PC-3 (cell line): ENCODE measurements at places on chromosomes 6 and 20. TPM values are rescaled to one million over a fixed set of nuclear protein-coding genes. Genes with fewer than 3 reads are reported as not detected.

DNA sequence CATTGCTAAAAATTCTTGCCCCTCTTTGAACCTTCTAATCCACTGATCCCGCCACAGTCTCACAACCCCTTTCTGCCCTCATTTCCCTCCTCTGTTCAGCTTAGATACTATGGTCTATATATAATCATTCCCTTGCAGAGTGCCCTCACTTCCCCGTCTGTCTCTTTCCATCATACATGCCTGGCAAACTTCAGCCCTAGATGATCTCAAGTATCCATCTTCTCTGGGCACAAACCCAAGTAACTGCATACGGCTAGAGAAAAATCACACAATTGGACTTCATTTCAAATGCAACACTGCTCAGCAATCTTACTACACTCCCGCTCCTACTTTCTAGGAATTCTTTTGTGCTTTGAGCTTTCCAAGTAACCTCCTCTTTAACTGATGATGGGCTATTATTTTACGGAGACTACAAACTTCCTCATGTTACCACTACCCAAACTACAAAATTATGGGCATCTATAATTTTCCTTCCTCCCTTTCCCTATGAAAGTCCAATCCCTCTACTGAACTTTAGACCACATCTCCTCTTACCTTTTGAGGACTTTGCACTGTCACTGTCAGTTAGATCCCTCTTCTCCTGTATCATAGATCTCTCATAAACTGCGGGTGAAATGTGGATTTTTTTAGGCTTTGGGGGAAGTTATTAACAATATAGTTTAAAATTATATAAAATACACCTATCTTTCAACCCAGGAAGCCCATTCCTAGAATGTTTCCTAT is 135.6 kb downstream of the BTBD9 start:
- H3K4me3 ChIP-seq, result no peak overlapping the region
- H3K27me3 ChIP-seq, result no peaks in the 10 kb centered on the region
- H3K27ac ChIP-seq, result no peak overlapping the region
- H3K4me1 ChIP-seq, result peaks cover 11% of the 10 kb centered on the region
- no peaks in the 10 kb centered on the region for H3K36me3 ChIP-seq

DNA sequence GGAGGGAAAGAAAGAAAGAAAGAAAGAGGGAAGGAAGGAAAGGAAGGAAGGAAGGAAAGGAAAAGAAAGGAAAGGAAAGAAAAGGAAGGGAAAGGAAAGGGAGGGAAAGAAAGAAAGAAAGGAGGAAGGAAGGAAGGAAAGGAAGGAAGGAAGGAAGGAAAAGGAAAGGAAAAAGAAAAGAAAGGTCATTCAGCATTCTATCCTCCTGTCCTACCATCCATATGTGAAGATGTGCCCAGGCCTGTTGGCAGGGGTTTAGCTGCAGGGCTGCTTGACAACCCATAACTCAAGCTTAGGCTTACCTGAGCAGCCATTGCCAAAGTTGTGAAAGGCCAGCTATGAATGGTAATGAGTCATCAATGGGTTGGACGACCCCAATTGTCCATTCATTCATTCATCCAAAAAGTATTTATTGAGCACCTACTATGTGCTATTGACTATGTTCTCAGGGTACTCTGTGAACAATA is 49.9 kb upstream of the OCSTAMP start:
- no peak for DNase-seq
- peaks cover 28% of the 10 kb centered on the region for H3K27me3 ChIP-seq
- no peaks in the 10 kb centered on the region for H3K4me1 ChIP-seq
- no peak overlapping the region for H3K4me3 ChIP-seq

DNA sequence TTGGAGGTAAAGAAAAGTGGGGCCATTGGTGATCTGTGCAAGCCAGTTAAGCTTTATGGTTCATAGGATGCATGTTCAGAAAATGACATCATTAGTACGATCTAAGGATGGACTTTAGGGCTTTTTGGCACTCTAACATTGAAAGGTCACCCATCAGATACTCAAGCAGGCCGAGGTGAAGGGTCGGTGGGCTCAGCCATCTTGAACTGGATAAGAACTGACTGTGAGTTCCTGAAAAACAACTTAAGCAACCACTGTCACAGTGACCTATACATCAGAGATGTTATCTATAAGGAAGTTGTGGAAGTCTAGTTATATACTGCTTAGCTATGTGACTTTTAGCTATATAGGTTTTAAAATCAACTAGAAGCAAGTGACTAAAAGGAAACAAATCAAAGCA is 13.0 kb upstream of the ITCH start:
- H3K4me1 ChIP-seq, result peaks cover 14% of the 10 kb centered on the region
- peak; percentile 56 for DNase-seq
- H3K4me3 ChIP-seq, result no peak overlapping the region
- peak overlapping the region; percentile 73 for H3K27ac ChIP-seq

The GSTA1 gene
- total RNA-seq, result not detected in 2 replicates

DNA sequence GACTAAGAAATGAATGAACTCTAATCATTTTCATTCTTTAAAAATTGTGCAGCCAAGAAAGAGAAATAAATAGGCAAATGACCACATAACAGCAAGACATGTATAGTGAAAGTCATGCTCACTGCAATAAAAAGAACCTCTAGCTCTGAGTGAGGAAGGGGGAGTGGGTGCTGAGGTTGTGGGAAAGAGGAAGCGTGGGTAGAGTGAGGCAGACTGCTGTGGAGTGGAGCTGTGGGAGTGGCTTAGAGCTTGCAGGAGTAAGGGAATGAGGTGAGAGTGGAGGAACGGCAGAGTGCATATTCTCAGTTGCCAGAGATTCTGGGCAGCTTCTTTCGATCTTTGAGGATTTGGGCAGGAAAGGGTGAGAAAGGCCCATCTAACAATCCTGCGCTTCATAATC is 10.4 kb downstream of the DEFB129 start:
- no peaks in the 10 kb centered on the region for H3K36me3 ChIP-seq
- H3K27ac ChIP-seq, result no peak overlapping the region
- peaks cover 28% of the 10 kb centered on the region for H3K27me3 ChIP-seq
- no peak for DNase-seq

GRCh38 chr6:126064257-126064747 is 78.0 kb downstream of the TRMT11 start:
- no peak for DNase-seq
- no peaks in the 10 kb centered on the region for H3K36me3 ChIP-seq
- H3K4me1 ChIP-seq, result no peaks in the 10 kb centered on the region
- no peak overlapping the region for H3K27ac ChIP-seq
- no peaks in the 10 kb centered on the region for H3K27me3 ChIP-seq

DNA sequence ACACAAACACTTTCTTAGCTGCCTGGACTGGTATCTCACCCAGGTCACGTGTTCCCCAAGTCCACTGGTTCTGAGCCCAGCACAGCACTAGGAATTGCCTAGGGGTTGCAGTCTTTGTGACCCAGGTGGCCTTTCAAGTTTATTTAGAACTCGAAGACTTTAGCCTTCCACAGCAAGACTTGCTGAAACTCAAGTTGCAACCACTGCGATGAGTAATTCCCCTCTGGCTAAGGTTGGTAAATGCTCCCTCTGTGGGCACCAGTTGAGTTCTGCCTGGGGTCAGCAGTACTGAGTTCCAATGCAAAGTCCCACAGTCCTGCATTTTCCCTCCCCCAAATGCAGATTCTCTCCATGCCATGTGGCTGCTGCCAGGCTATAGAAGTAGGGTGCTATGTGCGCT is 77.6 kb upstream of the MOCS1 start:
- no peaks in the 10 kb centered on the region for H3K4me1 ChIP-seq
- H3K36me3 ChIP-seq, result no peaks in the 10 kb centered on the region
- no peaks in the 10 kb centered on the region for H3K27me3 ChIP-seq
- no peak for DNase-seq

- no peak overlapping the region for H3K27ac ChIP-seq
- no peak for DNase-seq
- H3K27me3 ChIP-seq, result no peaks in the 10 kb centered on the region
- H3K36me3 ChIP-seq, result no peaks in the 10 kb centered on the region
- peaks cover 45% of the 10 kb centered on the region for H3K4me1 ChIP-seq
Observed at GRCh38 chr6:170027647-170028043, 263.2 kb downstream of the DLL1 start.

The ZNF334 gene
- 0.52 and 0.58 TPM in 2 replicates for total RNA-seq

- H3K36me3 ChIP-seq, result no peaks in the 10 kb centered on the region
- no peak overlapping the region for H3K27ac ChIP-seq
- H3K27me3 ChIP-seq, result no peaks in the 10 kb centered on the region
- H3K4me1 ChIP-seq, result peaks cover 26% of the 10 kb centered on the region
Observed at GRCh38 chr6:142155895-142156757, 9.1 kb downstream of the VTA1 start.

The COL9A3 gene
- total RNA-seq, result 14.3 and 17.7 TPM in 2 replicates

GRCh38 chr20:20759132-20759531 is 46.7 kb upstream of the RALGAPA2 start:
- no peak overlapping the region for H3K27ac ChIP-seq
- no peaks in the 10 kb centered on the region for H3K4me1 ChIP-seq
- H3K27me3 ChIP-seq, result peaks cover 93% of the 10 kb centered on the region
- no peak for DNase-seq

The SLC22A16 gene
- total RNA-seq, result not detected in 2 replicates

The MUC22 gene
- 0.06 TPM in 1 of 2 replicates, not detected in the other for total RNA-seq

GRCh38 chr20:51800872-51801121 is 1.5 kb downstream of the SALL4 start:
- peaks cover 33% of the 10 kb centered on the region for H3K4me1 ChIP-seq
- no peaks in the 10 kb centered on the region for H3K36me3 ChIP-seq
- no peaks in the 10 kb centered on the region for H3K27me3 ChIP-seq

The FHL5 gene
- not detected in 2 replicates for total RNA-seq

GRCh38 chr6:139699335-139699734 is 324.9 kb upstream of the CITED2 start:
- no peak overlapping the region for H3K4me3 ChIP-seq
- H3K27ac ChIP-seq, result no peak overlapping the region
- H3K4me1 ChIP-seq, result no peaks in the 10 kb centered on the region; the same call in 1 of the 2 replicates
- H3K27me3 ChIP-seq, result no peaks in the 10 kb centered on the region
- no peaks in the 10 kb centered on the region for H3K36me3 ChIP-seq

GRCh38 chr20:41387444-41387851 is 20.8 kb upstream of the EMILIN3 start:
- no peak overlapping the region for H3K27ac ChIP-seq
- no peaks in the 10 kb centered on the region for H3K4me1 ChIP-seq
- no peak overlapping the region for H3K4me3 ChIP-seq
- peaks cover 9% of the 10 kb centered on the region; the same call in 1 of the 2 replicates for H3K27me3 ChIP-seq

The TINAG gene
- total RNA-seq, result not detected in 2 replicates

- H3K27me3 ChIP-seq, result no peaks in the 10 kb centered on the region
- H3K4me3 ChIP-seq, result no peak overlapping the region
- no peaks in the 10 kb centered on the region for H3K36me3 ChIP-seq
- no peak overlapping the region for H3K27ac ChIP-seq
- peaks cover 4% of the 10 kb centered on the region for H3K4me1 ChIP-seq
- DNase-seq, result peak; percentile 37
Observed at GRCh38 chr6:149289966-149290365, 27.5 kb upstream of the TAB2 start.

GRCh38 chr6:4806337-4806725 is 30.1 kb downstream of the CDYL start:
- H3K27ac ChIP-seq, result no peak overlapping the region
- DNase-seq, result no peak
- peaks cover 25% of the 10 kb centered on the region for H3K4me1 ChIP-seq

The BANF2 gene
- not detected in 2 replicates for total RNA-seq

- H3K4me1 ChIP-seq, result peaks cover 9% of the 10 kb centered on the region
- no peaks in the 10 kb centered on the region for H3K27me3 ChIP-seq
- peak overlapping the region; percentile 81 for H3K27ac ChIP-seq
- no peaks in the 10 kb centered on the region for H3K36me3 ChIP-seq
- DNase-seq, result peak; percentile 36
- H3K4me3 ChIP-seq, result peak overlapping the region; percentile 97
Observed at GRCh38 chr6:27825025-27825793, 87.0 kb downstream of the OR2B2 start.

The SLC22A2 gene
- not detected in 2 replicates for total RNA-seq

DNA sequence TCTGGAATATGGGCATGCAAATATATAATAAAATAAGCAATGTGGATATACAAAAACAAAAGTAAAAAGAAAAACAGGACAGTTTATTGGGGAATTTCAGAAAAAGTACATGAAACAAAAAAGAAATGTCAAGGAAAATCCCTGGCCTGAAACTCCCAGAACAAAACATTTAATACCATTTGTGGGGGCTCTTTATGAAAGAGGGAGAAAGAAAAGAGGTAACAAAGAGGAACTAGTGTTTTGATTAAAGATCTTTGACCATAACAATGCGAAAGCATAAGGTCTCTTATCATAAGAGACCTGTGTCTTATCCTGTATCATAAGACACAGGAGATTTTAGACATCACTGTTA is 88.6 kb upstream of the ARID1B start:
- H3K27me3 ChIP-seq, result no peaks in the 10 kb centered on the region
- no peak overlapping the region for H3K4me3 ChIP-seq
- peaks cover 16% of the 10 kb centered on the region for H3K4me1 ChIP-seq

- H3K27me3 ChIP-seq, result peaks cover 7% of the 10 kb centered on the region
- no peak overlapping the region for H3K27ac ChIP-seq
- peaks cover 16% of the 10 kb centered on the region for H3K4me1 ChIP-seq
- H3K4me3 ChIP-seq, result peak overlapping the region; percentile 73
- no peaks in the 10 kb centered on the region for H3K36me3 ChIP-seq
- peak; percentile 55 for DNase-seq
Observed at GRCh38 chr20:23047001-23047737, 2.3 kb downstream of the THBD start.

The KHDC1 gene
- 5.1 and 7.9 TPM in 2 replicates for total RNA-seq

GRCh38 chr20:11522366-11522741 is 395.3 kb upstream of the BTBD3 start:
- no peaks in the 10 kb centered on the region for H3K27me3 ChIP-seq
- no peak for DNase-seq
- H3K27ac ChIP-seq, result no peak overlapping the region
- no peak overlapping the region for H3K4me3 ChIP-seq
- H3K36me3 ChIP-seq, result no peaks in the 10 kb centered on the region
- H3K4me1 ChIP-seq, result no peaks in the 10 kb centered on the region

- H3K36me3 ChIP-seq, result no peaks in the 10 kb centered on the region
- peak overlapping the region; percentile 9; the same call in 1 of the 2 replicates for H3K4me3 ChIP-seq
- peak overlapping the region; percentile 96 for H3K27ac ChIP-seq
Observed at GRCh38 chr20:47358039-47358671, 1.7 kb upstream of the ZMYND8 start.

The CRIP3 gene
- 0.29 TPM in 2 replicates for total RNA-seq

The JAG1 gene
- total RNA-seq, result 176 and 184 TPM in 2 replicates

DNA sequence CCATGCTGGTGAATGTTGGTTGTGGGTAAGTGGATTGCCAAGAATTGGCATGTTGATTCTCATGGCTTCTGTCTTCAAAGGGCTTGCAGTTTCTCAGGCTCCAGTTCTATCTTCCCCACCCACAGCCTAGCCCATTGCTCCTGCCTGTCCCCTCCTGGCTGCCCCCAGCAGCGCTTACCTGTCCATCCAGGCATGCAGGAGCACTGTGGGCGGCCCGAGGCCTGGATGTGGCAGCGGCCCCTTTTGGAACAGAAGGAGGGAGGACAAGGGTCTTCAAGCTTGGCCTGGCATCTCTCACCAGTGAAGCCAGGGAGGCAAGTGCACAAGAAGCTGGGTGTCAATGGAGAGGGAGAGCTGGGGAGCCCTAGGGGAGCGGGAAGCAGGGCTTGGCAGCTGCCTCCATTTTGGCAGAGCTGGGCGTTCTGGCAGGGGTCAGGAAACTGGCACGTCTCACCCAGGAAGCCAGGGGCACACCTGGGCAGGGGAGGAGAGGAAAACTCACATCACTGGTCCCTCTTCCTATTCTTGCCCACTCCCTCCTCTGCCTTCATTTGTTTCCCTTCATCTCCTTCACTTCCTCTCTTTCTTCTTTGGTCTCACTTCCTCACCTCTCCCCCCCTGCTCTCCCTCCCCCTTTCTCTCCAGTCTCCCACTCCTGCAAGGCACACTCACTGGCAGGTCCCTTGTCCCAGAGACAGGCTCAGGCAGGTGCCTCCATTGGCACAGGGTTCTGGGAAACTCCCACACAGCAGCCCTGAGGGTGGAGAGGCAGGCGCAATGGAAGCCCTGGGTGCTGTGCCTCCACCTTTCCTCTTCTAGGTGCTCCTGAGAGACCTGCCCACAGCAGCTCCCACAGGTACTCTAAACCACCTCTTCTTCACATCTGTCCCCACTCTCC is 1.3 kb downstream of the NOTCH4 start:
- H3K27me3 ChIP-seq, result peaks cover 25% of the 10 kb centered on the region
- DNase-seq, result no peak
- no peak overlapping the region for H3K27ac ChIP-seq
- H3K4me1 ChIP-seq, result no peaks in the 10 kb centered on the region
